NCI-H774 (cell line): ENCODE measurements at places on chromosomes 3 and 15.
A peak's percentile ranks its signal among the peaks of the same experiment; 100 is the strongest.

DNA sequence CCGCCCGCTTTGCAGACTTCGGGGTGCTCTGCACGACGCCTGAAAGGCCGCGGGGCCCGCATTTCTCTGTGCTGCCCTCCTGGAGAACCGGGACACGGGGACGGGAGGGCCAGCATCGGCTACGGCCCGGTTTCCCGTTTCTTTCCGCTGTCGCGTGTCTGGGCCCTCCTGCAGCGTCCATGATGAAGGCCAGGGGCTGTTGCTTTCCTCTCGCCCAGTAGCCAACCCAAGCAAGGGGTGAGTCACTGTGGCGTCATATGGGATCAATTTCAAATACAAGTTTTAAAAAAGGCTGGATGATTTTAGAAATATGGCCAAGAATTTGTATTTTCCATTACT, 435 bp downstream of the SLC35G2 start:
- DNase-seq: no peak

DNA sequence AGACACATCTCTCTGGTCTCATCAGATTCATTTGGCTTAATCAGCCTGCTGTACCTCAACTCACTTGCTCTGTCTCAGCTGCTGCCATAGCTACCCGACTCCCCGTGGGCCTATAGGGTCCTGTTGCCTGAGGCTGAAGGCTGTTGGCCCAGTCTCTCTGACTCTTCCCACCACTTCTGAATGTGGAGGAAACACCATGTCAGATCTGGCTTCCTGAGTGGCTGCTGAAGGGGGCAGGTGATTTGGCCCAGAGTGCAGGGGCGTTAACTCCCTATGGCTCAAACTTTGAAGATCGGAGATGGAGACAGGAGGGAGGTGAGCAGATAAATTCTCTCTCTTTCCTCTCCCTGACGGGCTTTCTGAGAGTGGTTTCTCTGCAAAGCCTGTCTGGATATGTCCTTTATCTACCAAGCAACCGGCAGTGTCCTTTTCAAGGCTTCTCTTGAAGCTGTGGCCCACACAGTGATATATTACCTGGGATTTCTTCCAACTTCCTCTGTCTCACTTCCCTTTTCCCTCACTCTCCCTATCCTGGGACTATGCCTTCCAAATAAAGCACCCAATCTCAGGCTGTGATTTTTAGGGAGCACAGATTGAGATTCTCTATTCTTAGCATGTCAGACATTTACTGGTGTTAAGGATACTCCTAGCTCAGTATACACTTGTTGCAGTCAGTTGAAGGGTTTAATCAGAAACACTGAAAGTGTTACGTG, 334.9 kb upstream of the TBC1D5 start:
- no peak for DNase-seq

DNA sequence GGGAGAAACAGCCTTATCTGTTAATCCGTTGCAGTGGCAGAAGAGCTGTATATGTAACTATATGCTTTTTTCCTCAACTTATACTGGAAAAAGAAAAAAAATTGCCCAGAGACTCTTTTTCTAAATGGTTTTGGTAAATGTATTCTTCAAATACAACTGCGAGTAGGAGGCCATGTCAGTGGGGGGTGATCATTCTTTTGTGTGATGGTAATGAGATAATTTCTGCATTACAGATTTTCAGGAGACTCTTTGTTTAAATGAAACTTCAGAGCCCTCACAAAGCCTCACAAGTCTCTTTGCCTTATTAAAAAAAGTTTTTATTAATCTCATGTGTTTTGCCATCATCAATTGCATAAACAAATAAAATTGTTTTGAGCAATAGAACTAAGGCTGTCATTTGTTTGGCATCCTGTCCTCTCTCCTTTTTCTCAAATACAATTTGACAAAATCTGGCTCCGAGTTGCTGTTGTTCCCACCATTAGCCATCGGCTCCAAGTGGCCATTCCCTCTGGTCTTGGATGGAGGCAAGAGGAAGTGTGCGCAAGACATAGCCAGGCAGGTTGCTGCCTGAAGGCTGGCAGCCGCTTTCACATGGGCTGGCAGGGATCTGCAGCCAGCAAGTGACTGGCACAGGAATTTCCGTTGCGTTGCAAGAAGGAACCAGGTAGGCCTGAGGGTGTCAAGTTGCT, 116.7 kb downstream of the FNDC3B start:
- DNase-seq: no peak

- no peak for DNase-seq
Measured at GRCh38 chr15:35305031-35305550, 220.0 kb upstream of the NANOGP8 start.

DNA sequence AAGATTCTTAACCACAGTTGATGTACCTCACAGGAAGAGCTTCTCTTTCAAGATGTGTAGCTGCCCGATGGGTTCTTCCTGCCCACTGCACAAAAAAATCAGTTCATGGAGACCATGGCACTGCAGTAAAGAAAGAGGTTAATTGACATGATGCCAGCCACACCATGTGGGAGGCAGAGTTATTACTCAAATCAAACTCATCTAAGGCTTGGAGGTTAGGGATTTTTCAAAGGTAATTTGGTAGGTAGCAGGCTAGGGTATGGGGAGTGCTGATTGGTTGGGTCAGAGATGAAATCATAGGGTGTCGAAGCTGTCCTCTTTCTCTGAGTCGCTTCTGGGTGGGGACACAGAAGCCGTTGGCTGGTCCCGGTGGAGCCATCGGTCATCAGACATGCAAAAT, 57.4 kb upstream of the BDH1 start:
- DNase-seq: no peak

- no peak for DNase-seq
Measured at GRCh38 chr3:115937054-115937453, 313.7 kb downstream of the GAP43 start.

DNA sequence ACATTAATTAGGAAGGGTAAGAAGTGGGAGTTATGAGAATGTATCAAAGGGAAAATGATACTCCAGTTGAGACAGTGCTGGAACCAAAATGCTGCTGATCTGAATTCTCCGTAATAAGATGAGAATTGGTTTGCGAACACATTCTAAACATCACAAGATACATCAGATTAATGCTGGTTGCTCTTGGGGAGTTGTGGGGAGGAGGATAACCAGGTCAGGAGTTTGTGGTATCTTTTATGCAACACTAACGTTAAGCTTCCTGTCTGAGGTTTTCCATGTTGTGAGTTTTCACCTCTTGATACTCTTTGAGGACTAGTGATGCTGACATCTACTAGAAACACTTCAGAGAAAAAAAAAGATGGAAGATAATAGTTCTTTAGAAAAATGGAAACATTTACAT, 47.2 kb downstream of the PPARG start:
- no peak for DNase-seq

GRCh38 chr15:71411538-71412482, 296.5 kb downstream of the THSD4 start:
- no peak for DNase-seq

- no peak for DNase-seq
Measured at GRCh38 chr15:78419367-78419766, 18.6 kb upstream of the IREB2 start.

- no peak for DNase-seq
Measured at GRCh38 chr3:81216192-81216591, 545.3 kb downstream of the GBE1 start.

- no peak for DNase-seq
Measured at GRCh38 chr15:63296195-63296594, 18.8 kb downstream of the APH1B start.

- no peak for DNase-seq
Measured at GRCh38 chr15:84829428-84829827, 12.3 kb downstream of the ALPK3 start.

GRCh38 chr15:74787251-74788041, 5.6 kb downstream of the CSK start:
- DNase-seq: no peak

DNA sequence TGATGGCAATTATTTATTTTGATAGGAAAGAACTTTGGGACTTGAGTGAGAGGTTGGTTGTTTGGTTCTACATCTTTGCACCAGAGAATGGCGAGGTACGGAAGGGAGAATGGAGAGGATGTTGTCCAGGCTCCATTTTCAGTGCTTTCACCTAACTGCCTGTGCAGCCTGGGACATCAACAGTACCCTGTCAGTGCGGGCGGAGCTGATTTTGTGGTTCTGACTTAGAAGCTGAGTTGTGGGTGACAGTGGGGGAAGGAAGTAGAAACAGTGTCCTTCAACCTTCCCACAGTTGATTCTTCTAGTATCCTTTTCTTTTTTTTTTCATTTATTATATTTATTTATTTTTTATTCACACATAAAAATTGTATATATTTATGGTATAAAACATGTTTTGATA, 95.3 kb downstream of the TIGIT start:
- no peak for DNase-seq

GRCh38 chr3:128339491-128340012, 127.1 kb downstream of the DNAJB8 start:
- no peak for DNase-seq

DNA sequence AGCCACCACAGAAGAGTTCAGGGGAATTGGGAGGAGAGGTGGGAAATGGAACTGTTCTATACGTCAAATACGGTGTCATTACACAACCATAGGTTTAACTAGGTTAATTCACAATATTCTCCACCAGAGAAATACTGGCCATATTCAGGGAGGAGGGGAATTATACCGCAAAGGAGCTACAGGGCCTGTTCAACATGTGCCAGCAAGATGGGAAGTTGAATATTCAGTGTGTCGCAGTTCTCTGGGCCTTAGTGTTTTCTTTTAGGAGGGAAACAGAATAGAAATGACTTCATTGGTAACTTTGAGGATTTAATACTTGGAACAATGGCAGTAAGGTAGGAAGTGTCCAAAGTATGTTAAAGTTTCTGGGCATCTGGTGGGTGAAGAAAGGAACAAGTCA, 18.0 kb upstream of the FBXW12 start:
- no peak for DNase-seq

- DNase-seq: peak; percentile 88
Measured at GRCh38 chr3:187641320-187642016, 28.7 kb downstream of the SST start.

- no peak for DNase-seq
Measured at GRCh38 chr3:74787011-74787410, 172.6 kb upstream of the CNTN3 start.

DNA sequence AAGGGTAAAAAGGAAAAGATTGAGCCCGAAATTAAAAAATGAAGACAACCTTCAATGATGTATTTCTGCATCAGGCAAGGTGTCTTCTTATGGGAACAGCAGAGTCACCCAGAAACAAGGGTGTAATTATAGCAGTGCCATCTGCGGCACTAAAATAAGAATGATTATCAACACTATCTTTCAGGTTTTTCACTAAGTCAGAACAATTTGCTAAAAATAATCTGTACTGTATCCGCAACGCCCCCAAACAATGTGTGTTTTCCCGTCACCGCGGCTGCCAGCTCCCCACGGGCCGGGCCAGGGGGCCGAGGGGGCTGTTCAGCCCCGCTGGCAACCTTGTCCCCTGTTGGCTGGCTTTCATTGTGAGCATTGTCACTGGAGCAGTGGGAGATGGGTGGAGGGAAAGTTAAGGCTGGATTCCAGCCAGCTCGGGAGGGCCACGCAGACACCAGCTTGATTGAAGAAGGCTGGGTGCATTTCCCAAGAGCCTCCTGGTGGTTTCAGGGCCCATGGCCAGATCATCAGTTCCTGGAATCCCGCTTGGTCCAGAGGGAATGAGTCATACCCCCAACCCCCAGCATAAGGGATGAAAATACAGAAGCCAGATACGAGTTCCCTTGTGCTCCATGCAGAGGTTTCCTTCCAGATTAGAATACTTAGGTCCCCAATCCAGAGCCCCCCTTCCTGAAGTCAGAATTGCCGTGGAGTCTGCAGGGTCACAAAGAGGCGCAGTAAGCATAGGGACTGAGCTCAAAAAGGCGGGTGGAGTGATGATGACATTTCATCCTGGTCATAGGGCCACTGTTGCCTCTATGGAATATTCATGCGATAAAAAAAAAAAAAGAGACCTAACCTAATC, 90.2 kb upstream of the KLF13 start:
- no peak for DNase-seq

- DNase-seq: no peak
Measured at GRCh38 chr15:29518442-29518841, 248.8 kb upstream of the NSMCE3 start.

DNA sequence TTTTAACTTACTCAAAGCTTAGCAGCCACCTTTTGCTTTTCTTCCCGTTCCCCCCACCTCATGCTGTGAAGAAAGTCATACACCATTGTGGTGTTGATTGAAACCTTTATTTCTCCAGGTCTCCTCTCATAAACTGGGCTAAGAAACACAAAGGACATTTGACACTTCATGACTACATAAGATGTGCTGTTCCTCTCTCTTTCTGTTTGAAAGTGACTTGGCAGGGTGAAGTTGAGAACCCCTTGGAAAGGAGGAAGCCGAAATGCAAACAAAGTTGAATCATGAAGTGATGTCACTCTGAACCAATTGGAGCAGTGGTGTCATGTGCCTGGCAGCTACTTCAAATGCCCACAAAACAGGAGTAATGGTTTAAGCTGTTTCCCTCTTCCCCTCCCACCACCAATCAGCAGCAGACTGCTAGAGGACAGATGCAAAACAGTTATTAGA, 174.7 kb downstream of the IGF1R start:
- no peak for DNase-seq

DNA sequence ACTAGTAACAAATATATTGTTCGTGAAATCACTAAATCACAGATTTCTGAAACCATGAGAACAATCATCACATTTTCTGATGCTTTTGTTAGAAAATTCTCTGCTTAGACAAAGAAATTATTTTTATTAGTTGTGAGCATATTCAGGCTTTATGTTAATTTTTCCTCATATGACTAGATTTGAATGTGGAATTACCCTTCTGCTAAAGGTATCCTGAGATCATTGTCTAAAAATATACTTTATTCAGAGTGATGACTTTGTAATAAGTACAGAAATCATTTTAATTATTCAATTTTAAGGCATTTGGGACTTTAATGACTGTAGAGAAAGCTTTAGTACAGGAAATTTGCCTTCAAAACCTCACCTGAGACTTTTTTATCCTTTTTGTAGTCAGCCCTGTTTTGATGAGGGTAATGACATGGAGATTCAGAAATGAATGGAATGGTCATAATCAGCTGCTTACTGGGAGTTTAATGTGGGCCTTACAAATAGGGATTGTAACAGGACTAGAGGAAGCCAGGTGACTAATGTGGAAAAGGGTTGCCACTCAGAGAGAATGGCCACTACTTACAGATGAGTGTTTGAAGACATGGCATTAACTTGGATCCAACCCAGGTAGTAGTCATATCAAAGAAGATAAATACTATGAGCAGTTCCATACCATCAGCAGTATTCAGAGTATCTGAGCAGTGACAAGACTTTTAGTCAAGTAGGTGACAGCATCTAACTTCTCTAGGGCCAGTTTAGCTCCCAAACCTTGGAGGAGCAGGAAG, 148.3 kb downstream of the MBNL1 start:
- no peak for DNase-seq

GRCh38 chr15:35141743-35142471, 56.8 kb upstream of the NANOGP8 start:
- no peak for DNase-seq

GRCh38 chr15:34841262-34841725, 45.9 kb upstream of the ACTC1 start:
- no peak for DNase-seq

GRCh38 chr15:28100516-28101195, 1.5 kb upstream of the OCA2 start:
- DNase-seq: no peak

DNA sequence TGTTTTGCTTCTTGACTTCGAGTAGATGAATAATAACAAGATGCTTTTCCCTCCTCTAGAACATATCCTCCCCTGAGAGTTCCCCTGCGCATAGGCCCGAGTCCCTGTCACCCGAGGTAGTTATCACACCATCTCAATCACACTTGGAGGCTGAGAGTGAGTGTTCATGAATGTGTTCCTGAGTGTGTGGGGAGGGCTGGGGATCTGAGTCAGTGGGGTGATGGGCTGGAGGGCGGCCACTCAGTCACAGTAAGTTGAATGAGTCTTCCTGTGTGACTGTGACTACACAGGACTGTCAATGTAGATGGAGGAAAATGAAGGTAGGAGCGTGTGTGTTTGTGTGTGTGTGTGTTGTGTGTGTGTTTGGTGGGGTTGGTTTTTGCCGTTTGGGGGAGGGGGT, 71.0 kb downstream of the SETD5 start:
- no peak for DNase-seq
